ENCODE measurements at places on chromosomes 1 and 21.

DNA sequence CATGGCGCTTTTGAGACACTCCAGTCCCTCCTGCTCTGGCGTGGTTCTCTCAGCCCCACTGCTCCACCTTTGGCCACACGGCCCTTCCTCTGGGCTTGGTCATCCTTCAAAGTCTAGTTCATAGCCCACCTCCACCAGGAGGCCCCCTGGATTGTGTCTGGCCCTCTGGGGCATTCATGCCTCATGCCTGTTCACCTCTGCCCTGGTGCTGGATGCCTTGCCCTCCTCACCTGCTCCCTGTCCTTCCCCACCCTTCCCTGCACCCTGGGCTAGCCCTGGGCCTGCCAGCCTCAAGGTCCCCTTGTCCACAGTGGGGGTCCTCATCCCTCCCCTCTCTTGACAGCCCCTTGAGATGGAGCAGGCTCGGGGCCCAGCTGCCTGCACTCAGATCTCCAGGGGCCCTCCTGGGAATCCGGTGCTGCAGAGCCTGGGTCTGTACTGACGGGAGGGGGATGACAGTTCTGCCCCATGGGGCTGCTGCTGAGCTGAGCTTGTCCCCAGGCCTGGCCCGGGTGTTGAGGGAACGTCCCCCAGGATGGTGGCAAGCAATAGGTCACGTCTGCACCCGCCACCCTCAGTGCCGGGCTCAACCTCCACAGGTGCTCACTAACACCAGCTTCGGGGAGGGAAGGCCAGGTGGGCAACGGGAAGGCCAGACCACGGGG lies 18.4 kb downstream of the PRXL2B start:
- no peak for DNase-seq

GRCh38 chr1:230191855-230192254 lies 124.8 kb downstream of the GALNT2 start:
- no peak for DNase-seq

- DNase-seq, result no peak
These were observed 66.7 kb downstream of the AK5 start for GRCh38 chr1:77348549-77348948.

DNA sequence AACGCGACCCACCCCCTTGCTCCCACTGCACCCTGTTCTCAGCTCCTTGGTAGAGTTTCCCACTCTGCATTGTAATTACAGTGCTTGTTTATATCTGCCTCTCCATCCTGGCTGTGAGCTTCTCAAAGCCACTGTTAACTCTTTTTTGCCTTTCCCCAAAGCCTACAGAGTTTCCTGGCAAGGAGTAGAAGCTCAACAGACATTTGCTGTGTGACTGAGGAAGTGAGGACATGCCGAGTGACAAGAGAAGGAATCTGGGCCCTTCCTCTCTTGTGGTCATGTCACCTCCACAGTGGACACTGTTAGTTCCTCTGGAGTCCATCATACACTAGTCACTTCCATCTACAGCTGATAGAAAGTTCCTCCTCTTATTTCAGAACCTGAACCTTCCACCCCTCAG lies 6.1 kb upstream of the IGSF8 start:
- DNase-seq, result no peak

GRCh38 chr1:184739796-184740195 lies 14.9 kb downstream of the EDEM3 start:
- DNase-seq, result no peak

- no peak for DNase-seq
These were observed 698 bp upstream of the SLC22A15 start for GRCh38 chr1:115975569-115976061.

DNA sequence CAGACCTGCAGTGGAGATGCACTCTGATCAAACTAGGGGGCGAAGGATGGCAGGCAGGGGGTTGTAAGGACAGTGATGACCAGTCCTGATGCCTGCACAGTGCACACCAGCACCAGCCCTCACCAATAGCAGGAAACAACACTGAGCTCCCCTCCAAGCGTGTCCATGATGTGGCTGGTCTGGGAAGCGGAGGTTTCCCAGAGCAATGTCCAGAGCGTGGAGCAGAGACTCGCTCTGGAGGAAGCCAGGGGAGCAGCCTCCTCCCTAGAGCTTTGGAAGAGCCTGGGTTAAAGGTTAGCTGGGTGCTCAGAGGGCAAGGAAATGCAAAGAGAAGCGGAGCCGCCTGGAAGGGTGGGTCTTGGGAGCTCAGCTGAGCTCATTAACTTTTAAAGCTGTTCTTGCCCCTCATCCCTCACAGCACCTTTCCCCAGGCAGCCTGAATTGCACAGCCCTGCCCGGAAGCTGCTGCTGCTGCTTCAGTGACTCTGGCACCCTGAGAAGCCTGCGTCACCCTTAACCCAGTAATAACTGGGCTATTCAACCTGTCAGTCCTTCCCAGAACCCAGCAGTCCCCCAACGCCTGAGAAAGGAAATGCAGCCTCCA lies 162.2 kb upstream of the RAB4A start:
- no peak for DNase-seq

DNA sequence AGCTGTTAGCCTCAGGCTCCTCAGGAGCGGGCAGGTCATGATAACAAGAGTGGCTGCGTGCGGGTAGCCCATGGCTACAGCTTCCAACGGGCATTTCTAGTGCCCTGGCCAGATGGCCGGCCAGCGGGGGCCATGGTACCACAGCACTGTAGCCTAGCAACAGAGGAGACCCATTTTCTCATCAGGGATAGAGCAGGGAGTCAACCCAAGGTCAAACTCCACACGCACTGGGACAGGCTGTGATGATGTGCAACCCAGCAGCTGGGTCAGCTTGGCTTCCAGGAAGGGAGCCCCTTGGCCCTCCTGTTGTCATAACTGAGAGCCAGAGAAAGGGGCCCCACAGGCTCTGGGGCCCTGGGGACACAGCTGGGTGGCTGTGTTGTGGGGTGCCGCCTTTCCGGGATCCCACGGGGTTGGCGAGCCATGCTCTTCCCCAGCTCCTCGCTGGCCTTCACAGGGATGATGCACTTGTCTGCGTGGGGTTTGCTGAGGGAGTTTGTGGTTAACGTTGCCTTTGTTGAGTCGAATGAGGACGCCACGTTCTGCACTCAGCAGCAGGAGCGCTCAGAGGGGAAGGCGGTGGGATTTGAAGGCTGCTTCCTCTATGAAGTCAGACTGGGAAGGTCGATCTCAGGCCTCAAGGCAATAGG lies 46.3 kb downstream of the COL18A1 start:
- DNase-seq, result no peak

- DNase-seq, result no peak
These were observed 459.4 kb downstream of the NPHP4 start for GRCh38 chr1:5532811-5533210.

- DNase-seq, result no peak
These were observed 92.2 kb downstream of the DAB1 start for GRCh38 chr1:57331620-57332019.

DNA sequence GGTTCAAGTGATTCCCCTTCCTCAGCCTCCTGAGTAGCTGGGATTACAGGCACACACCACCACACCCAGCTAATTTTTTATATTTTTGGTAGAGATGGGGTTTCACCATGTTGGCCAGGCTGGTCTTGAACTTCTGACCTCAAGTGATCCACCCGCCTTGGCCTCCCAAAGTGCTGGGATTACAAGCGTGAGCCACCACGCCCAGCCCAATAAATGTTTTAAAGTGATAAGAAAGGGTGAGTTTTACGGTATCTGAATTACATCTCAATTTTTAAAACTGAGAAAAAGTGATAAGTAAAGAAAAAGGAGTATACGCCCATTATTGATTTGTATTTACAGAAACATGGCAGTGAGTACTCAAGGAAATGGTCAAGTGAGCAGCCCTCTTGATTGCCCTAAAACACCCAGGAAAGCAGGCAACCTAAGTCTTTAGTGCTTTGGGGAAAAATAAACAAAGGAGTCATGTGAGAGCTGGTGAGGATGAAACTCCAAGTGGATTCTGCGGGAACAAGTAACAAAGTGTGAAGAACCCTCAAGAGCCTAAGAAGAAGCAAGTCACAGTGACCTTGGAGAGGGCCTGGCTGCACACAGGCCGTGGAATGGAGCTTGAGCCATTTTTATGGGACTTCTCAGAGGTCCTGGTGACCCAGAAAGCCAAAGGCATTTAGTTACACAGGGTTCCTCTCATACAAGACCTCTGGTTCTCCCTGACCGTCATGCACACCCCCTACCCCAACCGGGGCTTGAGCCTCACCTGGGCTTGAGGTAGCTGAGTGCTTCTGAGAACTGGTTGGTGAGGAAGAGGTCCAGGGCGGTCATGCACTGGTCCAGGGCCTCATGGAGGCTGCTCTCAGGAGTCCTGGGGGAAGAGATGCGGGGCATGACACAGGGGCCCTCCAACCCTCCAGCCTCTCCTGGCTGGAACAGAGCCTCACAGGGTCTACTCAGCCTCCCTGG lies 9.1 kb downstream of the TTC39A start:
- DNase-seq, result no peak

GRCh38 chr1:33382661-33383415 lies 48.1 kb downstream of the PHC2 start:
- no peak for DNase-seq

GRCh38 chr1:17569200-17570139 lies 30.0 kb downstream of the ARHGEF10L start:
- no peak for DNase-seq

DNA sequence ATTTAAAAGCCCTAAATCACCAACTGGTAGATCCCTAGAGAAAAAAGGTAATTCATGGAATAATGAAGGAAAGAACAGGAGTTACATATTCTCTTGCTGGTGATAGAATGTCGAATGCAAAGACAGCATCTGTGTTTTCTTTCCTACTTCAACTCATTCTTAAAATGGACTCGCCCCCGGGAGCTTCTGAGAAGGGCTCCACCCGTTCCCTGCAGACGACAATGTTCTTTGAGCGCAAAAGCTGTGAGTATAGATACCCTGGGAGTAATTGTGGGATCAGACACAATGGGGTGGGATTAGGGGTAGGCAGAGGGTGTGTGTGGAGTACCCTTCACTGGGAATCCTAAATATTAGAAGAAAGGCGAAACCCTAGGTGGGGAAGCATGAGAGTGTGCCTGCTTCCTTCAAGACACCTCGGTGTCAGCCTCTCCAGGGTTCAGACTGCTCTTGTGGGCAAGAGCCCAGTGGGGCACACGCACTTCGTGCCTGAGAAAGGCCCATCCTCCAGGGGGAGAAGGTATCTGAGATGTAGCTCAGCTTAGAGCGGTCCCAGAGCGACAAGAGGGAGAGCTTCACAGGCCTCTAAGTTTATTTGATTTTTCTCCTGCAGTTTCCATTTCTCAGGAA lies 123.3 kb upstream of the DPYD start:
- no peak for DNase-seq

GRCh38 chr1:99560207-99561040 lies 85.5 kb upstream of the PALMD start:
- no peak for DNase-seq

DNA sequence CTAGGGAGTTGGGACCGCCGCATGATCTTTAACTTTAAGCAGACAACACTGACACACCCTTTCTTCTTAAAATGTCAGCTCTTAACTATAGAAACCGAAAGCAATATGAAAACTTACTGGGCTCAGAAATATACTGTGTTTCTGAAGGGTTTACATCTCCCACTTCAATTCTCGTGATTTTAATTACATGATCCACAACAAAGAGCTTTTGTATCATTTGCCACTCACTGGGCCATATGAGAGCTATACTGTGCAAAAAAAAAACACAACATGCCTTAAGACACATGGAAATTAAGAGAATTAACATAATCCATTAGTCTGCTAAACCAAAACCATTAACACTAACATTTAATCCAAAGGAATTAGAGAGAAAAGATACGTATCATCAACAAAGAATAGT lies 35.0 kb upstream of the RAP1GAP start:
- no peak for DNase-seq

DNA sequence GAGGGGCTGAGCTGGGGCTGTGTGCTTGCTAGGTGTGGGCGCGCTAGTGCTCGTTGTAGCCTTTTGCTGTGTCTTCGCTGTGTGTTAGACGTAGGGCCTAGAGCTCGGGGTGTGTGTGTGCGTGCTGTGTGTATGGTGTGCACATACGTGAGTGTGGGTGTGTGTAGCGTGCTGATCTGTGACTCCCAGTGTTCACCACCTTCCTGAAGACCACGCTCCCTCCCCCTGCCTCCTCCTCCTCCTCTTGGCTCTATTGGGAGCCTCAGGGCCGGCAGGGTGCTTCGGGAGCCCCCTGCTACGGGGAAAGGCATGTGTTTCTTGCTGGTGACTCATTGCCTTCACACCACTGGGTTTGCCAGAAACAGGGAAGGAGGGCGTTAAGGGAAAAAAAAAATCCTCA lies 9.4 kb upstream of the KCNC4 start:
- no peak for DNase-seq

GRCh38 chr1:151514366-151514765 lies 3.2 kb downstream of the CGN start:
- no peak for DNase-seq

DNA sequence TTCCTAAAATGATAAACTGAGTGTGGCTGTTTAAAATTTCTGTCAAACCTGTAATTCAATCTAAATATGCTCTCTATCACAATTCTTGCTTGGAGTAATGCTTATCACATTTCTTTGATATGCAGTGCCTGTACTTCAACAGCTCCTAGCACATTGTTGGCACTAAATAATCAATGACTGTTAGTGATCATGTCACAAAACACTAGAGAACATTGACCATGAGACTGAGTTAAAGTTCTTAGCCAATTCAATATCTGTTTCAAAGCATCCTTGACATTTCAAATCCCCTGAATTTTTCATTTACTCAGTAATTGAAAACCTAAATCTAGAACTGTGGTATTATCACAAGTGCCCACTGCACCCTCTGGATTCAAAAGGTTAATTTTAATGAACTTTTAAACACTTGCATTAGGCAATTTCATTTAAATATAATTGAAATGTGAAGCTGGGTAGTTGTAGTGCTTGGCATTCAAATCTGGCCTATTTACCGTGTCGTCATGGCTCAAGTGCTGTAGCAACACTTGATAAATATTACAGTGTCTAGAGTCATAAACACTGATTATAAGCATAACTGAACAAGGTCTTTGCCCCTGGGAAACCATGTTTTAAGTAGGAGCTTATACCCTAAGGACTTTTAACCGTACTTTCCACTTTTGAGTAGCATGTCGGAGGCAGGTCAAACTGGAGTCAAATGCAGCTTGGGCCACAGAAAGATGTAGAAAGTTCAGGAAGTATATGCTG lies 143.6 kb downstream of the LRRC7 start:
- no peak for DNase-seq

DNA sequence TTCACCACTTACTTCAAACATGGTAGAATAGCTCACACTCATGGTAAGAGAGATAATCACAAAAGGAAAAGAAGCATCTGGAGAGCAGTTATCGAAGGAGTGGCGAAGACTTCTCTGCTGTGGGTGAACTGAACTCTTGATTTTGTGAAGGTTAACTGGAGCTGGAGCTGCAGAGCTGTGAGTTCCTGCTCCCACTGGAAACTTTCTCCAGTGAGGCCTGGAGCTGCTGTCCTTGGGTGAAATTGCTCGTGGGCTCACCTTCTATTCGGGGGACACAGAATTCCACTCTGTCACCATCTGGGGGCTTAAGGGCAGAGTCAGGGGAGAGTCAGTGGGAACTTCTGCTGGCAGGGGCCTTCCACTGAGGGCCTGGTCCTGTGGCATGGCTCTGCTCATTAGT lies 45.9 kb downstream of the MAB21L3 start:
- DNase-seq, result no peak

- no peak for DNase-seq
These were observed 192.9 kb upstream of the HP1BP3 start for GRCh38 chr1:20980051-20980450.

All from NCI-H1105 (cell line).